Suprapubic skin (tissue), 4 donors: ENCODE measurements at places on chromosomes 16 and 17. TPM values are rescaled to one million over a fixed set of nuclear protein-coding genes. Genes with fewer than 3 reads are reported as not detected.

The TMIGD1 gene
- total RNA-seq, result not detected

DNA sequence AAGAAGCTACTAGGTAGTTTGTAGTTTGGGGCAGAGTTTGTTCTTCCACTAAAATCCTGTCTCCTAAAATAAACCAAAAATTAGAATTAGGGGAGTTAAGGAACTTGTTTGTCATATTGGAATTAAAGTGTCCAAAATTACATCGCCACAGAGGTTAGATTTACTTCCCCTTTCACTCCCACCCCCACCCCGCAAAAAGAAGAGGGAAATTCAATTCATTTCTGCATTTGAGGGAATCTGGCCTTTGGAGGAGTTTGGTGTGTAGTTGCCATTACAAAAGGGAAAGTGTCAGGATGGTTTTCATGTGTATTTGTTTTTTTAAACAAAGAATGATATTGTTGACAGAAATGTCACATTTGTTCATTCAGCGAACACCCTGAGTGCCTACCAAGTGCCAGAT, 5.8 kb downstream of the TMEM97 start:
- no peak overlapping the region for H3K4me3 ChIP-seq
- H3K27ac ChIP-seq, result no peak overlapping the region

- peaks cover 9% of the 10 kb centered on the region for H3K36me3 ChIP-seq
- H3K27ac ChIP-seq, result peak within 1 kb of the TSS; percentile 90
- H3K27me3 ChIP-seq, result no peaks in the 10 kb centered on the region
- peaks cover 66% of the 10 kb centered on the region for H3K4me1 ChIP-seq
- H3K4me3 ChIP-seq, result peak within 1 kb of the TSS; percentile 85
These were observed at the start of gene MLLT6 for GRCh38 chr17:38704606-38705522. TSS of gene MLLT6 (plus strand) at chr17:38705273. CDS start at chr17:38705633, 360 bp downstream.

- no peaks in the 10 kb centered on the region for H3K4me1 ChIP-seq
- no peaks in the 10 kb centered on the region for H3K27me3 ChIP-seq
- H3K36me3 ChIP-seq, result peaks cover 8% of the 10 kb centered on the region
- DNase-seq, result no peak
These were observed 18.9 kb downstream of the MSI2 start for GRCh38 chr17:57275071-57275764.

DNA sequence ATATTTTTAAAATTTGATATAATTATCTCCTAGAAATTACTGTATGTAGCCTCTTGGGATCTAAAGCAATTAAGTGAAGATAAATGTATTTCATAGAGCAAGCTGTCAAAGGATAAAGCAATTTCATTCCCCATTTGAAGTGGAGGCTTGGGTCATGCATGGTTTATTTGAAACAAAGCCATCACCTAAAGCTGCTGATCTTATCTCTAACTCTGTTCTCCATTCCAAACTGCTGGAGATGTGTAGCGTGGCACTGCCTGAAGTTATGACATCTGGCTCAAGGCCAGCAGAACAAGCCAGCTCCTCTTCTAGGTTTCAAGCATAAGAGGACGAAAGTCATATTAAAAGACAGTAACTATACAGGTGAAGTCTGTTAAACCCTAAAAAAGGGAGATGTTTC, 83.9 kb downstream of the HIC1 start:
- no peaks in the 10 kb centered on the region for H3K36me3 ChIP-seq
- peak overlapping the region; percentile 8 for H3K27ac ChIP-seq
- DNase-seq, result no peak
- H3K4me1 ChIP-seq, result peaks cover 43% of the 10 kb centered on the region
- no peaks in the 10 kb centered on the region for H3K27me3 ChIP-seq

GRCh38 chr16:67392301-67393059, 818 bp downstream of the TPPP3 start:
- H3K4me1 ChIP-seq, result peaks cover 73% of the 10 kb centered on the region
- H3K4me3 ChIP-seq, result peak overlapping the region; percentile 52
- peak overlapping the region; percentile 75 for H3K27ac ChIP-seq
- H3K27me3 ChIP-seq, result no peaks in the 10 kb centered on the region
- H3K36me3 ChIP-seq, result no peaks in the 10 kb centered on the region
- peak; percentile 64 for DNase-seq

The HOXB5 gene
- total RNA-seq, result 0.80 TPM

The KRT40 gene
- total RNA-seq, result not detected

GRCh38 chr17:6701719-6702118, 11.4 kb downstream of the SLC13A5 start:
- H3K27ac ChIP-seq, result no peak overlapping the region
- no peaks in the 10 kb centered on the region for H3K36me3 ChIP-seq
- no peak overlapping the region for H3K4me3 ChIP-seq
- DNase-seq, result peak; percentile 31
- peaks cover 17% of the 10 kb centered on the region for H3K27me3 ChIP-seq
- no peaks in the 10 kb centered on the region for H3K4me1 ChIP-seq

GRCh38 chr17:1123921-1124715, 55.7 kb downstream of the ABR start:
- H3K4me3 ChIP-seq, result no peak overlapping the region
- H3K27me3 ChIP-seq, result no peaks in the 10 kb centered on the region
- H3K36me3 ChIP-seq, result no peaks in the 10 kb centered on the region
- no peak for DNase-seq
- peaks cover 21% of the 10 kb centered on the region for H3K4me1 ChIP-seq

GRCh38 chr17:83198366-83199341, 119.2 kb downstream of the METRNL start:
- H3K27ac ChIP-seq, result peak overlapping the region; percentile 90
- peak; percentile 64 for DNase-seq
- H3K4me1 ChIP-seq, result peaks cover 91% of the 10 kb centered on the region
- H3K36me3 ChIP-seq, result no peaks in the 10 kb centered on the region
- peak overlapping the region; percentile 31 for H3K4me3 ChIP-seq

DNA sequence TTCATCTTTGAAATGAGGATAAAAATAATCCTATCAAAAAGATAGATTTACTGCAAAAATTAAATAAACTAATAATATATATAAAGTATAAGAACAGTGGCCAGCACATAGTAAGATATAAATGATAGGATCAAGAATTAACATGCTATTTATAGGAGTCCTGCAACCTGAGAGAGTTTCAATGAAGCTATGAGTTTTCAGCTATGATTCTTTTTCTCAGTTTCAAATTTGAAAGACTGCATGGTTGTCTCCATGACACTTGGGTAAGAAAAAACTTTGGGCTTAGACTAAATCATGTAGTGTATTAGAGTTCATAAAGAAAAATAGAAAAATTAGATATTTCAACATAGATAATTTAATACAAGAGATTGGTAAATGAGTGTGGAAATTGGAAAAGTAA, 817.8 kb upstream of the KIF2B start:
- H3K4me3 ChIP-seq, result no peak overlapping the region
- no peak overlapping the region for H3K27ac ChIP-seq
- H3K27me3 ChIP-seq, result no peaks in the 10 kb centered on the region

DNA sequence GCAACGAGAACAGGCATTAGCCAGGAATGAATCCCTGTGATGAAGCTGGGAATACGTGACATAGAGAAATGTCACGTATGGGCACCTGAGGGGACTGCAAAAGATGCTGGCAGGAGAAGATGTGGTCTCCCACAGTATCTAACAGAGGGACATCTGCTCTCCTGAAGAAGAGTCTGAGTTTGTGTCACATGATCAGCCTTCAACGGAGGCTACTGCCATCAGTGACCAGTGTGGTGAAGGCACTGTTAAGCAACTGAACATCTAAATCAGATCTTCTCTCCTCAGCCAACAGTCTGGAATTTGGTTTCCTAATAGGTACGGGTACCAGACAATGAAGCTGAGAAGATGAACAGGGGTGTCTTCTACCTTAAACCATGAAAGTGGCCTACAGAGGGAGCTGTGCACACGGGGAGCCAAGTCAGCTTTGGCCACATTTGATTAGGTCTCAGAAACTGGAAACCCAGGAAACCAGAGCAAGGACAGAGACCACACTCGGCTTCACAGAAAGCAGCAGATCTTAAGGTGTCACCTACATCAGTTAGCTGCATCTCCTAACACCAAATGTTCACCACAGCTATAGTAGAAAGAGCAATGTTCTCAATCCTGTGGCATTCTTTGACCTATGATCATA, 41.8 kb downstream of the BRD7 start:
- H3K27ac ChIP-seq, result no peak overlapping the region
- no peak overlapping the region for H3K4me3 ChIP-seq
- no peak for DNase-seq
- H3K36me3 ChIP-seq, result peaks cover 63% of the 10 kb centered on the region
- H3K4me1 ChIP-seq, result no peaks in the 10 kb centered on the region

DNA sequence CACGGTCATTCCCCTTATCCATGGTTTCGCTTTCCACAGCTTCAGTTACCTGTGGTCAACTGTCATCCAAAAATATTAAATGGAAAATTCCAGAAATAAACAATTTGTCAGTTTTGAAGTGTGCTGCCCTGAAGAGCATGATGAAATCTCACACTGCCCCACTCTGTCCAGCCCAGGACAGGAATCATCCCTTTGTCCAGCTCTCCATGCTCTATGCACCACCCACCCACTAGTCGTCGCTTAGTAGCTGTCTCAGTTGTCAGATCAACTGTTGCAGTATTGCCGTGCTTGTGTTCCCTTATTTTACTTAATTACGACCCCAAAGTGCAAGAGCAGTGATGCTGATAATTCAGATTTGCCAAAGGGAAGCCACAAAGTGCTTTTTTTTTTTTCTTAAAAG, 10.3 kb downstream of the KRT9 start:
- H3K27ac ChIP-seq, result no peak overlapping the region
- peaks cover 21% of the 10 kb centered on the region for H3K27me3 ChIP-seq
- no peaks in the 10 kb centered on the region for H3K36me3 ChIP-seq
- no peaks in the 10 kb centered on the region for H3K4me1 ChIP-seq

The HIC1 gene
- total RNA-seq, result 9.5 TPM

DNA sequence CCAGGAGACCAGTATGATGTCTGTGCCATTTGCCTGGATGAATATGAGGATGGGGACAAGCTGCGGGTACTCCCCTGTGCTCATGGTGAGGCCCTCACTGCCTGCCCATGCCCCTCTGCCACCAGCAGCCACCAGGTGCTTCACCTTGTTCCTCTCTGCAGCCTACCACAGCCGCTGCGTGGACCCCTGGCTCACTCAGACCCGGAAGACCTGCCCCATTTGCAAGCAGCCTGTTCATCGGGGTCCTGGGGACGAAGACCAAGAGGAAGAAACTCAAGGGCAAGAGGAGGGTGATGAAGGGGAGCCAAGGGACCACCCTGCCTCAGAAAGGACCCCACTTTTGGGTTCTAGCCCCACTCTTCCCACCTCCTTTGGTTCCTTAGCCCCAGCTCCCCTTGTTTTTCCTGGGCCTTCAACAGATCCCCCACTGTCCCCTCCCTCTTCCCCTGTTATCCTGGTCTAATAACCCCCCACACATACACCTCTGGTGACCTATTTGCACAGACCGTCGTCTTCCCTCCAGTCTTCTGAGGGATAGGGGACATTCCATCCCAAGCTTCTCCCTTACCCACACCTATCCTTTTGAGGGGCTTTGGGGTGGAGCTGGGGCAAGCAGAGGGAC, 3.7 kb downstream of the PFN1 start:
- H3K27ac ChIP-seq, result peak overlapping the region; percentile 98

DNA sequence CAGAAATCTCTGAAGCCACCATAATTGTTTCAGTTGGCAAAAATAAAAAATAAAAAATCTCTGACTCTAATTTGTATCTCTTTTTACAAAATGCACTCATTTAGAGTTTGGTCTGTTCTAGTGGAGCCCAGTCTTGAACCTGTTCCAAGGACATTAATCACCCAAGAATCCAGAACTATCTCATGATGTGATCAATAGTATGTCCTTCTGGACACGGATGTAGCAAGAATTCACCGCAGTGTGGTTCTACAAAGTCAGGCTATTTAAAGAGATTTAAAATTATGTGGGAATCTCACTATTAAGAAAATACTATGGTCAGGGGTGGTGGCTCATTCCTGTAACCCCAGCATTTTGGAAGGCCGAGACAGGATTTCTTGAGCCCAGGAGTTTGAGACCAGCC, 21.8 kb upstream of the ANKFN1 start:
- no peak overlapping the region for H3K4me3 ChIP-seq
- no peaks in the 10 kb centered on the region for H3K4me1 ChIP-seq
- no peak overlapping the region for H3K27ac ChIP-seq
- no peak for DNase-seq
- H3K36me3 ChIP-seq, result no peaks in the 10 kb centered on the region
- H3K27me3 ChIP-seq, result no peaks in the 10 kb centered on the region

DNA sequence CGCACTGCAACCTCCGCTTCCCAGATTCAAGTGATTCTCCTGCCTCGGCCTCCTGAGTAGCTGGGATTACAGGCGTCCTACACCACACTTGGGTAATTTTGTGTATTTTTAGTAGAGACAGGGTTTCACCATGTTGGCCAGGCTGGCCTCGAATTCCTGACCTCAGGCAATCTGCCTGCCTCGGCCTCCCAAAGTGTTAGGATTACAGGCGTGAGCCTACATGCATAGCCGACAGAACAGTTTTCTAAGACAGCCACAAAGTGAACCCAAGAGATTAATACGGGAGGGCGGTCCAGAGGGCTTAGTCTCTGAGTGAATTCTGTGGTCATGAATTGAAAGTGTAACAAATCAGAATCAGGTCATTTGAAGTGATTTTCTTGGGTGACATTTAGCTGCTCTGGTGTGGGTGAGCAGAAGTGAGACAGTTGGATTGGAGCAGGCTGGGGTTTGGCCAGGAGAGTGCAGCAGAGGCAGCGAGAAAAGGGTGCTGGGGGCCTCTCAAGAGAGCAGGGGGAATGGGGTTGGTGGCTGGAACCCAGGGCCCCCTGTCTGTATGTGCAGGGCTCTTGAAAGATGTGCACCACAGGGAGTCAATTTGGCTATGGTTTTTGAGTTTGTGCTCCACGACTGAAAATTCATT, 231.4 kb upstream of the WSCD1 start:
- H3K4me3 ChIP-seq, result no peak overlapping the region
- no peaks in the 10 kb centered on the region for H3K27me3 ChIP-seq
- H3K36me3 ChIP-seq, result no peaks in the 10 kb centered on the region
- no peak for DNase-seq

- no peak overlapping the region for H3K4me3 ChIP-seq
- peaks cover 61% of the 10 kb centered on the region for H3K4me1 ChIP-seq
- no peak overlapping the region for H3K27ac ChIP-seq
- DNase-seq, result peak; percentile 68
- H3K27me3 ChIP-seq, result no peaks in the 10 kb centered on the region
These were observed 13.1 kb upstream of the LASP1NB start for GRCh38 chr17:38912221-38912813.

- H3K4me1 ChIP-seq, result peaks cover 15% of the 10 kb centered on the region
- no peaks in the 10 kb centered on the region for H3K27me3 ChIP-seq
- H3K27ac ChIP-seq, result no peak overlapping the region
- no peak overlapping the region for H3K4me3 ChIP-seq
- DNase-seq, result no peak
These were observed 24.9 kb upstream of the LRRC37A start for GRCh38 chr17:46270032-46270431.

DNA sequence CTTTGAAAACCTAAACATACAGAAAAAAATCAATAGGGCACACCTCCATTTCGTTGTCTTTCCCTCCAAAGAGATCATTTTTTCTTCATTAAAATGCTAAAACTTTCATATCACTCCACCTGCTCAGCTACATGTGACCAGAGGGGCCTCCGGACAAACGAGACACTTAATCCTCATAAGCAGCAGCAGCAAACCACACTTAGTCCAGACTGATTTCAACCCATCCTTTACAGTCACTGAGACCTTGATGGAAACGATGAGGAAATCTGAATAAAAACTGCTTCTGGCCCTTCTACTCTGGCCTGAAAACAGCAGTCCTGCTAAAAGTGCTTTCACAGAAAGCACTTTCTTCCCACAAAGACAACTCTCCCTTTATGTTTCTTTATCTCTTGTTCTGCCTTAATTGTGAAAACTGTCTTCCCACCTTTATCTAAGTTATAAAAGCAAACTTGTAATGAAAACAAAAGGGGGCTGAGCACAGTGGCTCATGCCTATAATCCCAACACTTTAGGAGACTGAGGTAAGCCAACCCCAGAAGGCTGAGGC, 4.6 kb downstream of the ANKRD11 start:
- H3K4me1 ChIP-seq, result peaks cover 66% of the 10 kb centered on the region
- no peak overlapping the region for H3K27ac ChIP-seq
- no peaks in the 10 kb centered on the region for H3K27me3 ChIP-seq
- no peak overlapping the region for H3K4me3 ChIP-seq
